ENCODE measurements at places on chromosomes 2 and 18.

DNA sequence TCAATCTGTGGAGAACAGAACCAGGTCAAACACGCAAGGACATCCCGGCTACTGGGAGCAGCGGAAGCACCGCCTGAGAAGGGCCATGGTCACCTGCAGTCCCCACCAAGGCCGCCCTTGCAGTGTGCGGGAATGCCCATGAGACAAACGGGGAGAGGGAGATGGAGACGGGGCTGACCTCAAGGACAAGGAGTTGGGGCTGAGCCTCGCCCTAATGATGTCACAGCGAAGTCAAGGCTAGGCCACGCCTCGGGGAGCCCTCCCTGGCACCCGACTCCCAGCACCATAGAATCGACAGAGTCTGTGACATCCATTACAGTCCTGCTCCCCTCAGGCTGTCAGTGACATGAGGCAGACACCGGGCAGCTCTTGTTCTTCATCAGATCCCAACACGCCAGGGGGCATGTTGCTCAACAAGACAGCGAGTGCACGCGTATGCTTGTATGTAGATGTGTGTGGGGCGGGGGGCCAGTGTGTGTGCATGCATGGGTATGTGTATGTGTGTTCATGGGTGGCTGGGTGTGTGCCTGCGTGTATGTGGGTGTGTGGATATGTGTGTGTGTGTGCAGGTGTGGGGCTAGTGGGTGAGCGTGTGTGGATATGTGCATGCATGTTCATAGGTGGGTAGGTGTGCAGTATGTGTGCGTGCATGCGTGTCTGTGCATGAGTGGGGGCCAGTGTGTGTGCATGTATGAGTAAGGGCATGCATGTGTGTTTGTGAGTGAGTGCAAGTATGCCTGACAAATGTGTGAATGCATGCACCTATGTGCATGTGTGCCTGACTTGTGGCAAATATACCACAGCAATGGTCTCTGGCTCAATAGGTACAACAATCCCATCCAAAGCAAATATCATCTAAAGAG is 57.0 kb downstream of the ANKMY1 start:
- DNase-seq: no peak

DNA sequence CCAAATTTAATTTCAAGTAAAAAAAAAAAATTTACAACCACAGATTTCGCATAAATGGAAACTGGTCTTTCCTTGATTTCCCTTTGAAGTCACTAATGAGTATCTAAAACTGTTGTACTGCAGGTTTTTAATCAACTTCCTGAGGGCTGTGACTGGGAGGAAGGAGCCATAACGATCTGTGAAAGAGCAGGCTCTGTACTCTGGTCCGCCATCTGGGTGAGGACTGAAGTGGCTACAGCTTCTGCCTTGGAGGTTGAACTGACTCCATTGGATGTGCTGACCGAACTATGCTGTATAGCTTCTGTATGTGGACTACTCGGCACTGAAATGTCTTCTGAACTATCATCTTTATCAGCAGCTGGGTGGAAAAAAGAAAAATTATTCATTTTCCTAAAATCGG is 69.3 kb upstream of the CHN1 start:
- DNase-seq: no peak

DNA sequence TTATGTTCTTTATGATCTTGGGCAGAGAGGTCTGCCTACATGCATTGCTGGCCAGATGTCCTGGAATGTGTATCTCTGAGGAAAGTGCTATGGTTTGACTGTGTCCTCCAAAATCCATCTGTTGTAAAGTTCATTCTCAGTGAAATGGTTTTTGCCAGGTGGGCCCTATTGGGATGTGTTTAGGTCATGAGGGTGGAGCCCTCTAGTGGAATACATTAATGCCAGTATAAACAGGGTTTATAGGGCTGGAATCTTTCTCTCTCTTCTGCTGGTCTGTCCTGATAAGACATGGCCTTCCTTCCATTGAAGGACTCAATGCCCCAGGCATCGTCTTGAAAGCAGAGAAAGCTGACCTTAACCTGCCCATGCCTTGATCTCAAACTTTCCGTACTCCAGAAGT is 258.5 kb downstream of the RPIA start:
- DNase-seq: no peak

GRCh38 chr18:61085036-61085435 is 248.2 kb upstream of the CDH20 start:
- no peak for DNase-seq

DNA sequence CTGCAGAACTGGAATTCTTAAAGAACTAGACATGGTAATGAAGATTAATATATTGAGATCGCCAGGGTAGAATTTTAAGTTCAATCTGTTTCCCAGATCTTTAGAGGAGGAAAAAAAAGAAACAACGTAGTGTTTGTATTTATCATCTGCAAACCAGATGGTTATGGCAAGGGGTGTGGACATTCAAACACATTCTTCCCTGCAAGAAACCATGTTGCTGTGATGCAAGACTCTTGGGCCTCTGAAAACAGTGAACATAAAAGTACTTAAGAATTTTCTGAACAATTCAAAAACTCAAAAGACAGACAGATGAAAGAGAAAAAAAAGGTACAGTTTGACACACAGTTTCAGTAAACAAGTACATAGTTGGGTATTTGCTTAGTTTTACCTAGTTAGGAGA is 35.6 kb downstream of the COL5A2 start:
- no peak for DNase-seq

DNA sequence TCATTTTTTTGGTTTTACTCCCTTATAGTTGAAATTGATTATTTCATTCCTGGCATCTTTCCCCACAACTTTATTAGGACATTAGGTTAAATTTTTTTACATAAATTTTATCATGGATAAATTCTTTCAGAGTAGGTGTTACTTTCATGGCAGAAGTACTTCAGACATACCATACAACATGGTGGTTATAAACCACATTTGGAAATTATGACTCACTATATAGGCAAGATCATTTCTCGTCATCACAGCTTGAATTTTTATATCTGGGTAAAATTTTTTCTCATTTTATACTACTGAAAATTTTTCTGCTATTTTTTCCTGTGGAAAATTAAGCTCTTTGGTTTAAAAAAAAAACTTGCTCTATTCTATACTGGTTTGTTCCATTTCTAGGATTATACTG is 111.9 kb upstream of the COL5A2 start:
- DNase-seq: no peak

GRCh38 chr2:169716238-169716886 is 17.3 kb upstream of the KLHL23 start:
- DNase-seq: peak; percentile 14

DNA sequence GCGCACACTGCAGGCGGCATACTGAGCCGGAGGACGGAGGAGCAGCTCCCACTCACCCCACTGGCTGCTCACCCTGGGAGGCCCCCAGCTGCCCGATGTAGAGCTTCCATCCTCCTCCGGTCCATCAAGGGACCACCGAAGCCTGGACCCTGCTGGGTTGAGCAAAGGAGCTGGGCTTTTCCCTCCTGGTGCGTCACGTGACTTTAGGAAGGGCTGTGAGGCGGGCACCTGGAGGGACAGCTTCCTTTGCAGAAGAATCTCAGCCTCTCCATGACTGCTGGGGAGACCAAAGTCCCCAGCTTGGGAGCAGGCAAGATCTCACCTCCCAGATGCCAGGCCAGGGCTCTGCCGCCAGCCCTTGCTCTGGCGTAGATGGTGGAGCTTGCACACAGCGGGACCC is 102.7 kb downstream of the TWIST2 start:
- DNase-seq: no peak

DNA sequence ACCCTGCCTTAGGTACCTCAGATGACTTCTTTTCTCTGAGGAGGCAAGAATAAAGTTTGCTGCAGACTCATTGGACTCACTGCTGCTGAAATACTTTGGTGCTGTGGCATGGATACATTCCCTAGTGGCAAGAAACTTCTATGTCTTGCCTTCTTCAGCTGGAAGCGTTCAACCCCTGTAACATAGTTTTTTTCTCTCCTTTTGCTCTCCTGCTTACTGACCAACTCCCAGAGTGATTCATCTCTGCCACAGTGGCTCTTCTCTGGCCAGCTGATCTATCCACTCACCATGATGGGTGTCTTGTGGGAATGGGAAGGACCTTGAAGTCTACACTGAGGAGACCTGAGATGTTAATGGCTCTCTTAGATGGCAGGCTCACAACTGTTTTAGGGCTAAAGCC is 309.3 kb upstream of the LRRTM4 start:
- DNase-seq: no peak

DNA sequence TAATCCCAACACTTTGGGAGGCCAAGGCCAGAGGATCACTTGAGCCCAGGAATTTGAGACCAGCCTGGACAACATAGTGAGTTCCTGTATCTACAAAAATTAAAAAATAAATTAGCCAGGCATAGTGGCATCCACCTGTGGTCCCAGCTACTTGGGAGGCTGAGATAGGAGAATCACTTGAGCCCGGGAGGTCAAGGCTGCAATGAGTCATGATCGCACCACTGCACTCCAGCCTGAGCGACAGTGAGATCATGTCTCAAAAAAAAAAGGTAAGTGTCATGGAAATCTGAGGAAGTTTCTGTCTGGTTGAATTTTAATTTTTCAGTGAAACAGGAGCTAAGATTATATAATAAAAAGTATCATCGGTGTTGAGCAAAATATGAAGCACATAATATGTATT is 2.5 kb upstream of the C2orf15 start:
- no peak for DNase-seq

DNA sequence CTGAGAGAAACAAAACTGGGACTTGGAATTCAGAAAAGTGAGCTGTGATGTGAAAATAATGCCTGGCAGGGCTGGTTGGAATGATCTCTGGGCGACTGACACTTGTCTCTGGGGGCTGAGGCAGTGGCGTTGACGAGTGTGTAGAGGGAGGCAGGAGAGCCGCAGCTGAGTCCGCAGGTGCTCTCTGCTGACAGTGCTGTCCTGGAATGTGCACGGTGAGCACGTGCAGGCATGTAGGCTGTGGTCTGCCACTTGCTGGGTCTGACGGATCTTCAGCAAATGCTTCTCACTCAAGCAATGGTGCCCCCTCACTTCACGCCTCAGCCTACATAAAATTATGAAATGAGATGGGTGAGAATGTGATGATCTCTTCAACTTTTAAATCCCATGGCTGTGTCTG is 38.5 kb upstream of the ATP9B start:
- DNase-seq: no peak

GRCh38 chr2:173572848-173573247 is 218.2 kb downstream of the CDCA7 start:
- DNase-seq: peak; percentile 0

GRCh38 chr18:11245879-11246278 is 96.5 kb upstream of the PIEZO2 start:
- DNase-seq: no peak

DNA sequence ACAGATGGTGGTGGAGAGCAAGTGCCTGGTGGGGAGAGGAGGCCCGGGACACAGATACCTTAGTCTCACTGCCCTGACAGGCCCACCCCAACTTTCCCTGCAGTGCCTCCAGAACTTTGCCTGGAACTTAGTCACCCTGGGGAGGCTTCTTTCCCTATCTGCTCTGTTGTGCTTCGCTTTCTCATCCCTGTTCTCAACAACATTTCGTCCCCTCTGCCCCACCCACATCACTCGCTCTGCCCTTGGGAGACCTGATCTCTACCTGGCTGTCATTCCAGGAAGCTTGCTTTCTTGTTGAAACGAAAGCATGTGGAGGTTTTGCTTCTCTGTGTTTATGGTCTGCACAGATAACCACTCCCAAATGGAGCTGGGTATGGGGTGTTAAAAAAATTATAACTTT is 93.8 kb downstream of the PRKCE start:
- DNase-seq: no peak

- DNase-seq: peak; percentile 66
Measured at GRCh38 chr2:6578416-6578815, 287.3 kb downstream of the CMPK2 start.

DNA sequence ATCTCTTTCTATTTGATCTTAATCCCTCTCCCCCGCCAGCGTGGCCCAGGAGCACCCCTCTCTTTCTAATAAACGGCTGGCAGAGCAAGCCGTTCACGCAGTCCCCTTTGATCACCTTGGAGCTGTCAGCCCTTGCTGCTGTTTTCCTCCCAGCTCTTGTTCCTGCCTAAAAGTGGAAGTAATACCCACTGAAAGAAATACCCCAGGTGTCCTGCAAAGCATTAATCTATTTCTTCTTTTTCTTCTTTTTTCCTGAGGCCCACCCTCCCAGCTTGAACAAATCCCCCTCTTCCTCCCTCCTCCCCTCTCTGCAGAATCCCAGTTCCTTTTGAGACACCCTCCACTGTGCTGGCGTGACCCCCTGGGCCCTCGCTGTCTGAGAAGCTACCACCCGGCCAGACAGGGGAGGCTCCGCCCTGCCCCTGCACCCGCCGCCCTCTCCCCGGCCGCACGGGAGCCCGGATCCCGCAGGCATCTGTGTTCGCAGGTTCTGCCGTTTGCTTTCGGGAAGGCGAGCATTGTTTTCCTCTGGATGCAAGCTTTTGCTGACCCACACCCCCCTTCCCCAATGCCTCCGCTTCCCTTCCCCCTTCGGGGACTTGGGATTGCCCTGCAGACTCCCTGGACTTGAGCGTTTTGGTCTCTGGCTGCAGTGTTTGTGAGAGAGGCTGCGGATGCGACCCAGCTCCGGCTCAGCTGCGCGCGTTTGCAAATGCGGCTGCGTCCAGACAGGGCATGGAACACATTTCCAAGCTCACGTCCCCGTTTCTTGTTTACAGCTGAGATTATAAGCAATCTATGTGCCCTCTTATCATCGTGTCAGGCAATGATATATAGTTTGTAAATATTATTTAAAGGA is 631.5 kb downstream of the NYAP2 start:
- peak; percentile 92 for DNase-seq

All from NCI-H1417 (cell line).